ENCODE measurements at places on chromosomes 7 and 10.

GRCh38 chr7:34739651-34740300, 81.8 kb downstream of the NPSR1 start:
- peak; percentile 30 for DNase-seq

DNA sequence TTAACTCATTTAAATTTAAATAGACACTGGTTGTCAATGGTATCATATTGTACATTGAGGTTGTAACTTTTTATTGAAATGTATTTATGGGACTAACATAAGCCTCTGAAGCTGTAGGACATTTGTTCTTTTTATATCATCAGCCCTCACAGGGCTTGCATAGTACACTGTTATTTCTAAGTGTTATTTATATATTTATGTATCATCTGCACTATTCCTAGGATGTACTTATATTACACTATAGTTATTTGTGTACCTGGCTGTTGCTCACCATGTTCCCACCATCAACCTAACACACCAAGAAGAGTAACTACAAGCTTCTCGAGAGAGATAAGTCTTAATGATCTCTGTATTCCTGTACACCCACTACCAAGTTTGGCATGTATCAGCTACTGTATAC, 224.7 kb downstream of the PPP1R3A start:
- DNase-seq: no peak

- no peak for DNase-seq
Measured at GRCh38 chr10:43258562-43259212, 8.2 kb downstream of the RASGEF1A start.

- no peak for DNase-seq
Measured at GRCh38 chr7:33730958-33731357, 174.4 kb upstream of the BMPER start.

DNA sequence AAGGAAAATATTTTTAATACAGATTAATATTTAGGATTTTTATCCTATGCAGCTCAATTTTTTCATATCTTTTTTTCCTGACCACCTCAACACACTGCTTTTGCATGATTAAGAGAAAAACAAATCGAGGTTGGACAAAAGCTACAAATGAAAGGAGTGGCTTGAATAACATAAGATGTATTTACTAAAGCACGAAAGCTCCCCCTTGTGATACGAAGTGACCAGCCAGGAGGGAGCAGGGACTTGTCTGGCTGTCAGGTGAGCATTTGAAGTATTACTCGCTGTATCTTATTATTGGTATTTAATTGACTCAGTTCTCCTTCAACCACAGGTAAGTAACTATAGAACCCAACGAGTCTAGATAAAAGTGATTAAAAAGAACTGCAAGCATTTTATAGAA, 265.2 kb upstream of the PHF14 start:
- DNase-seq: peak; percentile 49

DNA sequence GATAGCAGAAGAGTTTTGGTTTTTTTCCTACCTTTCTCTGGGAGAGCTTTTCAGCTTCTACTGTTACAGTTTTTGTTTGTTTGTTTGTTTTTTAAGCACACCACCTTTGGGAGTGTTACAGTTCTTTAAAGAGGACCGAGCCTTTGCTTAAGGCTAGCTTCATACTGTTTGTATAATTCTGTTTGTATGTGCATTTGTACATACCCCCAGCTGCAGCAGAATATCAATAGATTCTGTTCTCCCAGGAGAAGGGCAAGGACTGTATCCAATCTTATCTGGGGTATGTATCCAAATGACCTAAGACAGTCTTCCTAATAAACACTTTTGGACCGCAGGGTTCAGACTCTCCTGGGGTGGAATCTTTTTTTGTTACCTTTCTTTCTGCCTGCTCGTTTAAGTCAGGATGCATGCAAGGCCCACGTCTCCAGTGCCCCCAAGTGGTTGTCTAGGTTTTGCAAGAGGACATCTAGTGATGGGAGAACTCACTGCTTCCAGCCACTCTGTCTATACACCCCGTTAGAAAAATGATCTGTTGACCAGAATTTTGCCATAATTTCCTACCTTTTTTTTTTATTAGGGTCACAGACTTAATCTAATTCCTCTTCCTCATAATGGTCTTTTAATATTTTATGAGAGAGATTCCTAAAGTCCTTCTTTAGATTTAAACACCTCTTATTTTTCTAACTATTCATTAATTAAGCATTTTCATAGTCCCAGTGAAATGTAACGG, 23.9 kb downstream of the NRF1 start:
- DNase-seq: peak; percentile 80

DNA sequence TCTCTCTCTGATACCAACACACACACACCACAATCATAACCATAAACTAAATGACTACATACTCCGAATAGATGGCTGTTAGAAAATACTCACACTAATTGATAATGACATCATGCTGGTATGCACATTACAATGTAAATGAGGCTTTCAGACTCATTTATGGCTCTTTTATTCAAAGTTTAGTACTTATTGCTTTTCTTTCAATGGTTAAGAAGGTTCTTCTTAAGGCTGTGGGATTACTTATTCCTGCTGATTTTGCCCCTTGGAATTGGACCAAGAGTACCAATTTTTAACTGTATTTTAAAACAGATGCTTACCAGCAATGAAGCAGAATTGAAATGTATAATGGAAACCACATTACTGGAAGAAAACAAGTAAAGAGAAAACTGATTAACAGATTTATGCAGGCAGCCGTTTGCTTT, 20.6 kb upstream of the CABCOCO1 start:
- no peak for DNase-seq

- no peak for DNase-seq
Measured at GRCh38 chr10:127392351-127393235, 156.5 kb upstream of the NPS start.

DNA sequence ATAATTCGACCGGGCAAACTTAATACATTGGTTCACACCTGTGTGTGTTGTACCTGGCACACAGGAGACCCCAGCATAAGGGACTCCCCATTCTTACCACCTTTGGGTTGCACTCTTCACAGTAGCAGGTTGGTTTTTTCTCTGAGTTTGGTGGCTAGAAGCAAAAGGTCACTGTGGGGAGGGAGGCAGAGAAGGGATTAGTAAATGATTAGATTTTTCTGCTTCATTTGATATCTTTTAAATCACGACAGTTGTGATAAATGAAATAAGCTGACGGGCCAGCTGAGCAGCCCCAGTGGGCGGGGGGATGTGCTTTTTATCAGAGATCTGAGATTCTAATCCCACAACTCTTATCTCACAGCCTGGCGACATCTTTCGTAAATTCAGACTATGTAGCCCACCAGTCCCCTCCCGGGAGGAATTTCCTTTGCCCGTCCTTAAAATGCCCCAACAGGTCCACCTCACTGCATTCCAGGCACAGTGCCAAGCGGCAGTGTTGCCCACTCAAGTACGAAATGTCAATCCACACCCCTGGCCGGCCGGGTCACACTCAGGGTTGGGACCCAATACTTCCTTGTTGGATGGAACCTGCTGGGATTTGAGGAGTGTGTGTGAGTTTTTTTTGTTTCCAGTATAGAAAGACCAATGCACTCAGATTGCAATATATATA, 10.5 kb upstream of the KCP start:
- no peak for DNase-seq

GRCh38 chr7:1536743-1537534, 6.4 kb downstream of the MAFK start:
- no peak for DNase-seq

DNA sequence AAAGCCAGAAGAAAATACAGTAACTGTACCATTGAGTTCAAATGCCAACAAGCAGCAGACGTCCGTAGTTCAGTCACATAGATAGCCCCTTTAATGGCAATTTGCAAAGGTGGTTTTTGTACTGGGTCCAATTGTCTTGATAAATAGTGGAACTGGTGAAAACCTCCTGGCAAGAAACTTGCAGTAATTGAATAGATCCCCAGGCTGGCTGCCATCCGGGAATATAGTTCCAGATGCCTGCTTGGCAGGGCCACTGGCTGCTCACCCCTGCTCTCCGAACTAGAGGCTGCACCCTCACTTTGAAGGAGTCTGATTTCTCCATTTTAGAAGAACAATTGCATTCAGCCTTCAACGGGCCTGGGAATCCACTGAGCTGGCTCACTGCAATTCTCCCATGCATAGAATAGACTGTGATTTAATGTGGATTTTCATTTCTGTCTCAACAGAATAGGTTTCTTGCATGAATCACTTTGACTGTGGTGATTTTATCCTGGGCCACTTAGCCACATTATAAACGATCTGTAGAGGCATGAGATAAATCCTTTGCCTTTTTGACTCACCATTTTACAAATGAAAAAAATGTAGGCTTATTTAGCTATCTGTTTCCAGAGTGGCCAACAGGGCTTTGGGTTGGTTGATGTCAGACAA, 35.9 kb upstream of the ELMO1 start:
- DNase-seq: no peak

- no peak for DNase-seq
Measured at GRCh38 chr7:2436341-2437104, 33.1 kb downstream of the CHST12 start.

GRCh38 chr10:128386816-128387604, 260.8 kb upstream of the MKI67 start:
- DNase-seq: no peak
